Stimulated activated CD8-positive, alpha-beta memory T cell treated with anti-CD3 and anti-CD28 coated beads, Interleukin-15, amount 100 ng/mL, for 1 hour (primary cell): ENCODE measurements at places on chromosomes 6 and 20.

DNA sequence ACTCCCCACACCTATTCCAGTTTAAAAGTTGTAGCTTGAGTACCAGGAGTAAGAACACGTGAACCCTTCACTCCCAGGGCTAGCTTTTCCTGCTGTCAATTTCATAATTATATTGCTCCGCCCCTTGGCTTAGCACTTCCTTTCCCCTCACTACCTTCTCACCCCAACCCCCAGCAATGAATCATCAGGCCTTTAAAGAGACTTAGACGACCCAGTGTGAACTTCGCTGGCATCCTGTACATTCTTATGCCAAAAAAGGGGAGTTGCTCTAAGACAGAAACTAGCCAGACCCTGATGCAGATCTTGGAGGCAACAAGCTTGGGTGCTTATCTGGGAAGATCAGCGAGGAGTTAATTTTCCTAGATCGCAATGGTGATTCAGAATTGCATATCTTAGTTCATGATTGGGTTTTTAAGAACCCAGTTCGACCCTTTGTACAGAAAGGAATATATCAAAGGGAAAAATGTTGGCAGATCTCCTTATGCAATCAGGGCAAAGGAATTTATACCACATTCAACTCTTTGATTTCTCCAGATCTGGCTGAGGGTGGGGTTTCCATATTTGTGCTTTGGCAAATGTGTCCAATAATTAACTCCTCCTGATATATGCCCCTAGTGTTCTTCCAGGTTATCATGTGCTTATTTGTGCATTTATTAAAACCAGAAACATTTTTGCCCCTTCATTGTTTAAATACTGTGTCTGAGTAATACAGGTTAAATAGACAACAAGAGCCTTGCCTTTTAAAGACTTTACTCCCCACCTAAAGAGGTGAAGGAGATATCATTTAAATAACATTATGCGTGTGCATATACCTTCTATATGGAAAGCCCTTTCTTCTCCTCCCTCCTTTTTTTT lies 8.1 kb upstream of the ATXN1 start:
- peak; percentile 40 for DNase-seq

- no peak for DNase-seq
These were observed 17.2 kb downstream of the ZSCAN23 start for GRCh38 chr6:28425944-28426541.

DNA sequence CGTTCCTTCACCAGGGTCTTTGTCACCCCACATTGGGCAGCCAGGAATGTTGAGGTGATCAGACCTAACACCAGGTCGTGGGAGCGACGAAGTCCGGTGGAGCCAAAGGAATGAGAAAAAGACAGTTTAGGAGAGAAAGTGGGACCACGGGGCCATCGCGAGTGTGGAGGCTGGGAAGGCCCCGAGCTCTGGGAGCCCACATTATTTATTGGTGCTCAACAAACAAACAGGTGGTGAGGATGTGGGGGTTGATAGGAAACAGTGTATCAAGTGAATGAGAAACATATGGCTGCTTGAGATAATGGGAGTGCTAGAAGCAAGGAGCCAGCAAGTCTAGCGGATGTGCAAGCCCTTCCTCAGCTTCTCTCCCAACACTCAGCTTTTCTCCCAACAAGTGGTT lies 287.1 kb upstream of the SGK1 start:
- no peak for DNase-seq

DNA sequence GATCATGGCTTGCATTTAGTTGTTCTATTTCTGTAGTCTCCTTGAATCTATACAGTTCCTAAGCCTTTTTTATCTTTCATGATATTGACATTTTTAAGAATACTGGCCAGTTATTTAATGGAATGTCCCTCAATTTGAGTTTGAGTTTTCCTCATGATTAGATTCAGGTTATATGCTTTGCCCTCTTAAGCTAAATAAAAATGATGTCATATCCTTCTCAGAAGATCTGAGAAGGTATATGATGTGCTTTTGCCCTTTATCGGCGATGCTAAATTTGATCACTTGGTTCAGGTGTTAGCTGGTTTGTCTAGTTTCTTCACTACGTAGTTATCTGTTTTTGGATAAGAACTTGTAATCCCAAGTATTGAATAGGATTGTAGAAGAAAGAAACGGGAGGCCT lies 509.8 kb upstream of the SOX4 start:
- DNase-seq = no peak

GRCh38 chr20:34060970-34061369 lies 51.1 kb downstream of the EIF2S2 start:
- DNase-seq = no peak

DNA sequence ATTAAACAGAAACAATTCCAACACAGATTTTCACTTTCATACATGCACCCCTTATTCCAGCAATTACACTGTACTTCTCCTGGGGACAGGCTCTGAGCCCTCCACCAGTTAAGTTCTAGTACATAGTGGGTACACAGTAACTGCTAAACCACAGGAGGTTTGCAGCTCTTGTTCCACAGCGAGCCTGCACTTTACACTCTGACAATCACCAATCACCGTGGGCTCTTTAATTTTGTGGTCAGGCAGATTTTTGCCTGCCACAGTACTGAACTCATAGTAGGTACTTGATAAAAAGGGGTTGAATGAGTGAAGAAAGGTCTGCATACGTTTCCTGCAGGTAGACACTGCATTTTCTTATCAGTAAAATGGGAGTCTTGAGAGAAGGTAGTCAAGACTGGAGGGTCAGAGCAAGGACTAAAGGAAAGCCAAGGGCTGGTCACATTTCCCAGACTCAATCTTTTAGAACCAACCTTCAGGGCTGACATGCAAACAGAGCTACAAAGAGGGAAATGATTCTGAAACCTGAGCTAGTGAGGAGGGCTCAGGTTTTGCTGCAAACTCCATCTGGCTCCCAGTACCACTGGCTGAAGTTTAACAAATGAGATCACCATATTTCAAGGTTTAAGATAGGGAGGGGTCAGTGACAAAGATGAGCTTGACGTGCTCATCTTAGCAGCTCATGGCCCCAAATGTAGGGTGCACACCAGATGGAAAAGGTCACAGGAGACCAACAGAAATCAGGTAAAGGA lies 404.6 kb downstream of the BTBD9 start:
- no peak for DNase-seq

DNA sequence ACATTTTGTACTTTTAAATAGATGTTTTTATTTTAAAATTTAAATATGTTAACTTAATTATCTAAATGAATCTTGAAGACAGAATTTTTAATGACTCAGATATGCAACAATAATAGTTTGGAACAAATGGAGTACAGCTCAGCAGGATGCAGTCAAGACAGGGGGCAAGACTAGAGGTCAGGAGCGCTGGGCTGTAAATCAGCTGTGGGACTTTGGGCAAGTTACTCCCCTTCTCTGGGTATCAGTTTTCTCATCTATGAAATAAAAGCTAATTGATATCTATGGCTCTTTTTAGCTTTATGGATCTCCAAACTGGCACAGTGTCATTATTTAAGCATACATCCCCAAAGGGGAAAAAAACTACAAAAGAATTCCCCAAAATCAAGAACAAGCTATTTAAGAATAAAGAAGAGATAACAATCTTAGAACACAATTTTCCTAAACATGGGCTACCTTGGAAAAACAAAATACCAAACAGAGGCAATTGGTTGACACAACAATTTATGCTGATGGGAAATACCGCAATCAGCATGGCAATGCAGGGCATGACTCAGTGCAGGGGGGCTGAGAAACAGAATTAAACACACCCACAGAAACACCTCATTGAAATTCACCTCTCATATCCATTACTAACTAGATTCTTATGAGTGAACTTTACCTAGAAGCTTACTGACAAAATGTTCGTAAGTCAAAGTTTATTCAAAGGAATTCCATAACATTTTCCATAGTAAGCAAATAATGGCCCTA lies 188.2 kb downstream of the SIM1 start:
- no peak for DNase-seq

DNA sequence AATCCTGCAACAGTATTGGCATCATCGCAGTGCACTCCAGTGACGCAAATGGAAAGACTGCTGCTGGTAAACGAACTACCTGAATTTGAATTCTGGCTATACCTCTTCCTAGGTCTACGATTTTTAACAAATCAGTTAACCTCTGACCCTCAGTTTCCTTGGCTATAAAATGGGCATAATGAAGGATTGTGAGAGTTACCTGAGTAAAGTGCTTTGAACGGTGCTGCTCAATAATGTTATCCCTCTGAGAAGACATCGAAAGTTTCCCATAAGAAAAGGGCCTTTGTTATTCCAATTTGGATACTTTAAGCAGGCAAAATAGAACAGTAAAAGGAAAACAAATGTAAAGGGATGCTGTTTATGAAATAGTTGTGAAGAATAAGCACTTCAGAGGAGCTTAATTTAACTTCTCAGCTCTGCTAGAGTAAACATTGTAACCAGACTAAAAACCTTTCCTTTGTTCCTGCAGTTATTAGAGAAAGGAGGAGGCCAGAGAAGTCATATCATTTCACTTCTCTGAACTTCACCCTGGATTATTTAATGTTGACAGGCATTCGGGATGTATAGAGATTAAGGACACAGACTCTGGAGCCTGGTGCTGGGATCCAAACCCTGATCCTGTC lies 5.8 kb downstream of the SGK1 start:
- DNase-seq = no peak

GRCh38 chr6:3939368-3939958 lies 90.3 kb downstream of the FAM50B start:
- no peak for DNase-seq

DNA sequence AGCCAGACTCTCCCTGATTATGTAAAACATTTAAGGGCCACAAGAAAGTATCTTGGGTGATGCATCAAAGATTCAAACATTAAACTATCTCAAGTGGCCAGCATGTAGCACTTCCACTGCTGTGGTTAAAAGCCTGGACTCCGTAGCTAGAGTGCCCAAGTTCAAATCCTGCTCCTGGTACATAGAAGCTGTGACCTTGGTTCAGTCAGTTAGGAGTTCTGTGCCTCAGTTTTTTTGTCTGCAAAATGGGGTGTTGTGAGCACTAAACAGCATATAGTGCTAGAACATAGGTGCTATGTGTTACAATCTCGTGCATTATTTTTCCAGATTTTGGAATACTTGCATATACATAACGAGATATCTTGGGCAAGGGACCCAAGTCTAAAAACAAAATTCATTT lies 68.7 kb downstream of the PSMG4 start:
- no peak for DNase-seq

DNA sequence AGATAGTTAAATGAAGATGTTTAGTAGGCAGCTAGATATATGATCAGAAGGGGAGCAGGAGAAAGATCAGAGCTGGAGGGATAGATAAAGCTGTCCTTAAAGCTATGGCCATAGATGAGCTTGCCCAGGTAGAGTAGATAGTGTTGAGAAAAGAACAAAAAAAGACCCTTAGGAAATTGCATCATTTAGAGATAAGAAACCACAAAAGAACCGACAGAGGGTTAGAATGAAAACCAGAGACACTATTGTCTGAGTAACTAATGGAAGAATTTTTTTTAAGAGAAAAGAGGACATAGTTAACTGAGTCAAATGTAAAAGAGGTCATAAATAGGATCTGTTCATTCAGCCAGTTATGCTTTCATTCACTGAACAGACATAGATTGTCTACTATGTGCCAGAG lies 101.8 kb downstream of the TNFAIP3 start:
- DNase-seq = no peak

- DNase-seq = no peak
These were observed 41.9 kb upstream of the SUPT3H start for GRCh38 chr6:45419571-45420082.

DNA sequence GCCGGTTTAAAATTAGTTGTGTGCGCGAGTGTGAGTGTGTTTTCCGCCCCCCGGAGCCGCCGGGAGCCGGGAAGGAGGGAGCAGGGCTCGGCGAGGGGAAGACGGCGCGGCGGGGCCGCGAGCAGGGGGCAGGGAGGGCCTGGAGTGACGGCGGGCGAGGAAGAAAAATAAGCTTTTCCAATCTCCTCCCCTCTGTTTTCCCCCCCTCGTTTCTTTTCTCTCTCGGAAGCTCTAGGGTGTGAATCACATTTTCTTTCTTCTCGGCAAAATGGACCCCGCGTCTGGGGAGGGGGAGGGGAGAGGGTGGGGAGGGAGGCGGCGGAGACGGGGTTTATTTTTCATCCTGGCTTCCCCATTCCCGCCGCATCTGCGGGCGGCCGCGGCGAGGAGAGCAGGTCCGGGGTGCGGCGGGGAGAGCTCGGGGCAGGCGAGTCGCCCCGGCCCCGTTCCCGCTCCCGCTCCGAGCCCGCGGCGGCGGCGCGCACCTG lies 881 bp downstream of the BICRAL start:
- peak; percentile 47 for DNase-seq

GRCh38 chr6:127630800-127631199 lies 53.8 kb downstream of the C6orf58 start:
- DNase-seq = no peak

- no peak for DNase-seq
These were observed 3.1 kb downstream of the ZNF76 start for GRCh38 chr6:35262596-35262995.
